ENCODE measurements at places on chromosomes 7 and 10. TPM values are rescaled to one million over a fixed set of nuclear protein-coding genes. Genes with fewer than 3 reads are reported as not detected.

- no peaks in the 10 kb centered on the region for H3K36me3 ChIP-seq
- H3K4me3 ChIP-seq = peak overlapping the region; percentile 85
- no peak overlapping the region for H3K27ac ChIP-seq
- H3K27me3 ChIP-seq = no peaks in the 10 kb centered on the region
- peak; percentile 62 for DNase-seq
Observed at GRCh38 chr10:50621968-50622705, 1.6 kb downstream of the SGMS1 start.

GRCh38 chr7:28174901-28175661 lies 5.5 kb downstream of the JAZF1 start:
- H3K27ac ChIP-seq = no peak overlapping the region
- H3K36me3 ChIP-seq = no peaks in the 10 kb centered on the region
- no peaks in the 10 kb centered on the region for H3K27me3 ChIP-seq
- H3K4me3 ChIP-seq = no peak overlapping the region
- DNase-seq = no peak

- no peaks in the 10 kb centered on the region for H3K36me3 ChIP-seq
- no peaks in the 10 kb centered on the region for H3K4me1 ChIP-seq
- no peak overlapping the region for H3K27ac ChIP-seq
- H3K27me3 ChIP-seq = no peaks in the 10 kb centered on the region
- H3K4me3 ChIP-seq = no peak overlapping the region
Observed at GRCh38 chr10:98953251-98953650, 282.4 kb downstream of the HPSE2 start.

Gene LRRC4
- 10.4 TPM for total RNA-seq

GRCh38 chr7:116386674-116387073 lies 112.9 kb upstream of the CAV2 start:
- H3K36me3 ChIP-seq = no peaks in the 10 kb centered on the region
- H3K27ac ChIP-seq = no peak overlapping the region
- no peak overlapping the region for H3K4me3 ChIP-seq
- no peaks in the 10 kb centered on the region for H3K27me3 ChIP-seq

Gene OR6V1
- total RNA-seq = not detected

DNA sequence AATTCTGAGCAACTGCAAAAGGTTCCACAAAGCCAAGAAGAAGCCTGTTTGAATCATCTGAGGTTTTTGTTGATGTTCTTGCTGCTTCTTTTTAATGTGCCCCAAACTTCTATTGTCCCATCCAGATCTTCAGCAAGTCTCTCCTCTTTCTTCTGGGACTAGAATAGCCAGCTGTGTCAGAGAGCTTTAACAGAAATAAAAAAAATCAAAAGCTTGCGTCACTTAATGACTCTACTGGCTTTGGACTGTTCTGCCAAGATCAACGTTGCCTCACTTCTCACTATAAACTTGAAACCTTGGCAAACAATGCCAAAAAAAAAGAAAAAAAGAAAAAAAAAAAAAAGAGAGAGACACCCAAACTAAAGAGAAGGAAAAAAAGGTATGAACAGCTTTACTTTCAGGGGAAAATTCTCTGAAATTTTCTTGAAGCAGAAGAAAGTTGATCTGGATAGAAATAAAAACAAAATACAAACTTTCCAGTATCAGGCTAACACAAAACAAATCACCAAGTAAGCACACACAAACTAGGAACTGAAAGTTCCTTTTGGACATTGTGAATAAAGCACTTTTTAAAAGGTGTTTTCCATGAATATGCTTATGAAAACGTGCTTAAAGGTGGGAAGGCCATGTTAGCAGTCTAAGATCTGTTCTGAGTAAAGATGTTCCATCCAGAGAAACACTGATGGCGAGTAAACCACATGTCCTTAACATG lies 14.8 kb downstream of the USP54 start:
- H3K36me3 ChIP-seq = peaks cover 8% of the 10 kb centered on the region
- no peaks in the 10 kb centered on the region for H3K27me3 ChIP-seq
- no peak overlapping the region for H3K27ac ChIP-seq

- no peaks in the 10 kb centered on the region for H3K36me3 ChIP-seq
- DNase-seq = no peak
- no peak overlapping the region for H3K27ac ChIP-seq
- H3K4me1 ChIP-seq = no peaks in the 10 kb centered on the region
- H3K27me3 ChIP-seq = no peaks in the 10 kb centered on the region
Observed at GRCh38 chr7:123533553-123533917, 860 bp downstream of the IQUB start.

GRCh38 chr10:42594246-42594650 lies 44.1 kb downstream of the ZNF33B start:
- no peak for DNase-seq
- H3K4me3 ChIP-seq = no peak overlapping the region
- H3K36me3 ChIP-seq = peaks cover 89% of the 10 kb centered on the region
- H3K4me1 ChIP-seq = no peaks in the 10 kb centered on the region

Gene CPA1
- not detected for total RNA-seq

GRCh38 chr7:71521506-71521905 lies 389.6 kb downstream of the GALNT17 start:
- no peak overlapping the region for H3K27ac ChIP-seq
- H3K4me1 ChIP-seq = no peaks in the 10 kb centered on the region
- DNase-seq = no peak
- no peak overlapping the region for H3K4me3 ChIP-seq

GRCh38 chr10:103473261-103473671 lies 5.8 kb downstream of the CALHM3 start:
- no peak for DNase-seq
- no peaks in the 10 kb centered on the region for H3K4me1 ChIP-seq
- H3K36me3 ChIP-seq = no peaks in the 10 kb centered on the region
- no peak overlapping the region for H3K4me3 ChIP-seq
- no peaks in the 10 kb centered on the region for H3K27me3 ChIP-seq

Gene PILRB
- 43.5 TPM for total RNA-seq

DNA sequence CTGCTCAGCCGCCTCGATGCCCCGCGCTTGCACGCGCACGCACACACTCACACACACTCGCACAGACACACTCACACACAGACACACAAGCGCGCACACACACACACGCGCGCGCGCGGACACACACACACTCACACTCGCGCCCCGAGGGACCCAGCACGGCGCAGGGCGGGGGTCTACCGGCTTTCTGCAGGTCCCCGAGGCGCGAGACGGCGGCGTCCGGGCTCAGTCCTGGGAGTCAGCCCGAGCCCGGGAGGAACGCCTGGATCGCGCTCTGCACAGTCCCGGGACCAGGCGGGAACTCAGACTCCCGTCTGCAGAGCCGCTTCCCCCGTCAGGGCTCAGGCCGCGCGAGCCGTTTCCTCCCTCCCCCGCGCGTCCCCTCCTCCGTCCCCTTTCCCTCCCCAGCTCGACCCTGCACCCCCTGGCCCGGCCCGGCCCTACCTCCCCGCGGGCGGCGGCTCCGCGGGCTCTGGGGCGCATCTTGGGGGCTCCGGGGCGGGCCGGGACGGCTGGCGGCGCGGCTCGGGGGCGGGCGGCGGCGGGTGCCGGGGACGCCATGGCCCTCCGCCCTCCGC lies 464 bp downstream of the DENND2A start:
- no peak overlapping the region for H3K27ac ChIP-seq
- H3K27me3 ChIP-seq = no peaks in the 10 kb centered on the region

DNA sequence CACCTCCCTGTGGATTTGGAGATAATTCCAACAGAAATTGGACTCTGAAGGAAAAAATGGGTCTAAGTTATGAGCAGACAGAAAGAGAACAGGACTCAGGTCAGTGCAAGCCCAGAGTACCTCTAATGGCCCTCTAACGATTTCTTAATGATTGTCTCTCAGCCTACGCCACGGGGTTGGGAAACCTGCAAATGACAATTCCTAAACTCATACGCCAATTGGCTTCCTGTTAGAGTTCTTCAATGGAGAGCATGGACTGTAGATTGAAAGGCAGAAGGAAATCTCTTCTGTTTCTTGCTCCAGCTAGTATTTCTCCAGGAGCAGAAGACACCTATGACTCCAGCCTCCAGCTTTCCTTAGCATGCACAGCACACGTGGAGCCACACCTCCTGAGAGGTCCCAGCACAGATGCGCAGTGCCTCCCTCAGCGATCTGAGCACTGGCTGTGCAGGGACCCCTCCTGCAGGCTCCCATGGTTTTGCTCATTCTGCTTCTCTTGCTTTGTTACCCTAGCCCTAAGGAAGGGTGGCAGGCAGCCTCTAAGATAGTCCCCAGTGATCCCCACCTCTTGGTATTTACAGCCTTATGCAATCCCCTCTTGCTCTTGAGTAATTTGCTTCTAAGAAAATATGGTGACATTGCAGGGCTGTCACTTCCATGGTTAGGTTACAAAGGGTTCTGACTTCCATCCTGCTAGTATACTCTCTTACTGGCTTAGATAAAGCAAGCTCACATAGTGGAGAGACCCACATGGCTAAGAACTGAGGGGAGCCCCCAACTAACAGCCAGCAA lies 30.1 kb downstream of the DENND11 start:
- no peak for DNase-seq
- H3K36me3 ChIP-seq = peaks cover 45% of the 10 kb centered on the region
- no peak overlapping the region for H3K27ac ChIP-seq
- peaks cover 5% of the 10 kb centered on the region for H3K4me1 ChIP-seq
- no peaks in the 10 kb centered on the region for H3K27me3 ChIP-seq
- H3K4me3 ChIP-seq = no peak overlapping the region

GRCh38 chr10:119494236-119495020 lies 48.1 kb downstream of the RGS10 start:
- no peak for DNase-seq
- no peaks in the 10 kb centered on the region for H3K36me3 ChIP-seq
- H3K4me1 ChIP-seq = no peaks in the 10 kb centered on the region
- H3K4me3 ChIP-seq = no peak overlapping the region

- no peaks in the 10 kb centered on the region for H3K36me3 ChIP-seq
- no peak overlapping the region for H3K4me3 ChIP-seq
- H3K4me1 ChIP-seq = no peaks in the 10 kb centered on the region
- H3K27ac ChIP-seq = no peak overlapping the region
- H3K27me3 ChIP-seq = no peaks in the 10 kb centered on the region
Observed at GRCh38 chr7:38699471-38699870, 68.3 kb upstream of the AMPH start.

Gene LRIT1
- total RNA-seq = not detected

- no peak overlapping the region for H3K4me3 ChIP-seq
- H3K4me1 ChIP-seq = no peaks in the 10 kb centered on the region
- no peaks in the 10 kb centered on the region for H3K36me3 ChIP-seq
- DNase-seq = no peak
- no peak overlapping the region for H3K27ac ChIP-seq
Observed at GRCh38 chr10:88783724-88784123, 18.8 kb upstream of the LIPM start.

GRCh38 chr7:143321734-143322133 lies 5.8 kb downstream of the CLCN1 start:
- H3K4me3 ChIP-seq = no peak overlapping the region
- H3K4me1 ChIP-seq = no peaks in the 10 kb centered on the region
- no peak overlapping the region for H3K27ac ChIP-seq
- no peaks in the 10 kb centered on the region for H3K27me3 ChIP-seq

GRCh38 chr7:26850193-26850651 lies 14.2 kb downstream of the SKAP2 start:
- DNase-seq = no peak
- H3K36me3 ChIP-seq = no peaks in the 10 kb centered on the region
- H3K27ac ChIP-seq = no peak overlapping the region

DNA sequence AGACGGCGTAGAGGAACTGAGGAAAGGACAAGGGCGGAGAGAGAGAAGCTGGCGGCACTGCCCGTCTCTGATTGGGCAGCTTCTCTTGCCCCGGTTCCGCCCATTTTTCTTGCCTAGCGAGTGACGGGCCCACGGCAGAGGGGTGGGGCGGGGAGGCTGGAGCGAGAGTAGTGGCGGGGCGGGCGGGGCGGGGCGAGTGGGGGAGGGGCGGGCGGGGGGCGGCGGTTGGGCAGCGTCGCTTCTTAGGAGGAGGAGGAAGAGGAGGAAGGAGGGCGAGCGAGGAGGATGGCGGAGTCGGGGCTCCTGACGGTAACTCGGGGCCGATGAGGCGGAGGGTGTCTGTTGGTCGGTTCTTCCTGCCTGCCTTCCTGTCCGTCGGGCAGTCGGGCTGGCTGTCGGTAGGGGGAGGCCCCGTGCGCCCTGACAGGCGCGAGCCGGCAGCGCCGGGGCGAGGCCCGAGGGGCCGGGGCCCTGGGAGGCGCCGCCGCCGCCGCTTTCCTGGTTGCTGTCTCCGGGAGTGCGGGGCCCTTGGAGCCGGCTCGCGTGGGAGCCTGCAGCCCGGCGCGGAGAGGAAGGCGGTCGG lies at the start of gene SHOC2:
Gene SHOC2 (plus strand): TSS at position 256 of the 583 bp plus-strand sequence. CDS start 44,755 bp downstream, outside the sequence.
- H3K27me3 ChIP-seq = no peaks in the 10 kb centered on the region
- H3K4me1 ChIP-seq = peaks cover 4% of the 10 kb centered on the region
- peak within 1 kb of the TSS; percentile 77 for H3K27ac ChIP-seq

- no peaks in the 10 kb centered on the region for H3K27me3 ChIP-seq
- no peak overlapping the region for H3K4me3 ChIP-seq
- no peak for DNase-seq
- no peak overlapping the region for H3K27ac ChIP-seq
- H3K4me1 ChIP-seq = no peaks in the 10 kb centered on the region
Observed at GRCh38 chr7:144805627-144806239, 30.1 kb downstream of the TPK1 start.

Gene SPACDR
- total RNA-seq = not detected

Gene FFAR4
- not detected for total RNA-seq

GRCh38 chr7:66919304-66919703 lies 1.7 kb upstream of the TMEM248 start:
- no peaks in the 10 kb centered on the region for H3K27me3 ChIP-seq
- H3K27ac ChIP-seq = no peak overlapping the region
- peaks cover 2% of the 10 kb centered on the region for H3K36me3 ChIP-seq

DNA sequence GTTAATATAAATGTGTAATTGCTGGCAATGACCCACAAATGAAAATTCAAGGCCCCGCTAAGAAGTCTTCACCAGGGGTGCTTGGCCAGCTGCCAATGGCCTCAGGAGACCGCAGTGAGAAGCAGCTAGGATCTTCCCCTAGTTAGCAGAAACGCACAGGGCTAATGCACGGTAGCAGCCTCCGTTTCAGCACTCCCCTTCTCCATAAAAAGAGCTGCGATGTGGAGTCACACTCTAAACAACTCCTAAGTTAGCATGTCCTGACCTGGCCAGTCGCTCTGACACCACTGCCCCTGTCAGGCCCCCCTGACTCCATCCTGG lies 139.0 kb downstream of the SEPTIN14 start:
- H3K27me3 ChIP-seq = no peaks in the 10 kb centered on the region
- DNase-seq = no peak

GRCh38 chr10:43131256-43131655 lies 7.0 kb upstream of the CSGALNACT2 start:
- H3K4me3 ChIP-seq = no peak overlapping the region
- DNase-seq = peak; percentile 4
- no peak overlapping the region for H3K27ac ChIP-seq
